ENCODE measurements at places on chromosomes 6 and 20.

DNA sequence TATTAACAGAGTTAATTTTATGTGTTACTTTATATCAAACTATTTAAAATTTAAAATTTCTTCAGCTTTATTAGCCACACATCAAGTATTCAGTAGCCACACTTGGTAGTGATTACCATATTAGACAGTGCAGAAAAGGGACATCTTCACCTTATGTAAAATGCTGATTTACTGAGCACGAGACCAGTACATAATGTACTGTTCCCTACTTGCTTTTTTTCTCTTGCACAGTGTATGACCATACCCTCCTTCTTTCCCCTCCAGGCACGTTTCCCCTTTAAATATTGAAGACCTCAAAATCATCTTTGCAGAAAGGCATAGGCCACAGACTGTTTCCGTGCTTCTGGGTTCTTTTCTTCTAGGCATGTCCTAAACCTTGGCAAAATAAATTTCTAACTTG is 17.9 kb downstream of the DSTN start:
- no peak for DNase-seq

- no peak for DNase-seq
Measured at GRCh38 chr20:59314997-59315396, 14.6 kb downstream of the EDN3 start.

DNA sequence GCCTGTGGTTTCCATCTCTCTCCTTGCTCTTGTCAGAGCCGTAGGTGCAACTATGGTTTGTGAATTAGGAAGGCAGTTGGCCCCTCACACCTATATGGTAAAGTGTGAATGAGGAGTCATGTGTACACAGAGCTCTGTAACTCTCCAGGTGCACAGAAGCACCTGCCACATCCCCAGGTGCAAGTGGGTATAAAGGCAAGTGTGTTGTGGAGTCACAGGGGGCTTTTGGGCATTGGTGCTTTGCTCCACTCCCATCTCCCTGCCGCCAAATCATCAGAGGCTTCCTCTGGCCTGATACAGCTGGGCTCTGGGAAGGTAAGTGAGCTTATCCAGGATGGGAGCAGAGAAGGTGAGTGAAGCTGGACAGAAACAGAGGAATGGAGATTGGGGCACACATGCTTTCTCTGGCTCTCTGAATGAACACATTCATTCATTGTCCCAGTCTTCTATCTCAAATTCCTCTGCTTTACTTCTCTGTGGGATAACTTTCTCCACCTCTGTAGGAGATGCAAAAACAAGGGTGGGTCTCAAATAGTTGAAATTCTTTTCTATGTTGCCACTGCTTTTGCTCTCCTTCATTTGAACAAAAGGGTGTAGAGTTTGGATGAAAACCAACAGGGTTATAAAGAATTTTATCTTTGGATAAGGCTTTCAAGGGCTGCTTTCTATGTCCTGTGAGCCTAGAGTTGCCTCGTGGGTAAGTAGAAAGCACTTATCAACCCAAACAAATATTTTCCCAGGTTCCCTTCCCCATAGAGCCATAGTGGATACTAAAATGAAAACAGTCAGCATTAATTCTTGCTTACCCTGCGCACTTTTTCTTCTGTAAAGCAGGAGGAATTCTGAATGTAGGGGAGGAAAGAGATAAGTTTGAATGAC is 45.0 kb upstream of the RIPOR2 start:
- DNase-seq = no peak

- DNase-seq = no peak
Measured at GRCh38 chr6:143539106-143539505, 27.6 kb upstream of the FUCA2 start.

GRCh38 chr6:21679761-21680265 is 86.3 kb downstream of the SOX4 start:
- DNase-seq = no peak

GRCh38 chr6:128641703-128642102 is 121.3 kb upstream of the PTPRK start:
- no peak for DNase-seq

DNA sequence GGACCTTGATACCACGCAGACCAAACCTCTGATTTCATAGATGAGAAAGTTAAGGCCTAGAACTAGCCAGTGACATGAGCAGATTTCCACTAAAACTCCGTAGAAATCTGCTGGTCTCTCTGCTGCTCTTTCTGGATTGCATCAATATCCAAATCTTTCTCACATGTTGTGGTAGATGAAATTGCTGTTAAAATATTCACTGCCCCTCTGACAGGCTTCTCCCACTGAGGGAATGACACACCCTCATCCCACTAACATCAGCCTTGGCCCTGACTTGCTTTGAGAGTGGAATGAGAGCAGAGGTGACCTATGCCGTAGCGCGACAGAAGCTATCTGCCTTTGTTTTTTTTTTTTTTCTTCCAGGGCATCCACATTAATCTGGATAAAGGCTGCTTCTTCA is 20.4 kb upstream of the EXOC2 start:
- DNase-seq = no peak

DNA sequence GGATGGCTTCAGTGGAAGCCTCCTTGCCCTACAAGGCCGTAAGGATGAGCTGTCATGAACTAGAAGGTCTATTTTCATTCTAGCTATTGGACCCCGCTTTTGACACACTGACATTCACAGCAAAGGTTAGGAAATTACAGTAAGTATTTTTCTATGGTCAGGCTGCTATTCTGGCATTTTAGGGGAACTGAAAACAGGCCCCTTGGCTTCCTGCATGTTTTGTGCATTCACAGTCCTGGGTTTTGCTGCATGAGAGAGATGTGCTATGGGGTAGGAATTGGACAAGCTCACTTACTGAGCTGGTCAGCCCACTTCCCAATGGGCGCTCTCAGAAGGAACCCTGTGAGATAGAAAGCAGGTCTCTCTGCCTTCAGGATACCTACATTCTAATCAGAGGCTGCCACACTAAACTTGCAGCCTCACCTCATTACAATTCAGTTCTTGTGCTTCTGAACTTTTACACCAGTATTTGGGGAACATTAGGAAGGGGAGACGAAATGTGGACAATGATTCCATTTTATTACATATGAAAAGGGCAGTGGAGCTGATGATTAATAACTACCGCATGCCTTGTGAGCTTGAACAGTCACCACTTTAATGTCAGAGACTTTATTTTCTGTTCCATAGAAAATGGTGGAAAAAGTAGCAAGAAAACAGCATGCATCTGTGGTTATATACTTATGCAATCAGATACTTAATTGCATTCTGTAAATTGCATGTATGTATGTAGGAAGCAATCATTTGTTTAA is 86.6 kb upstream of the TAB2 start:
- no peak for DNase-seq

GRCh38 chr20:4728120-4728760 is 6.5 kb downstream of the PRND start:
- DNase-seq = no peak

DNA sequence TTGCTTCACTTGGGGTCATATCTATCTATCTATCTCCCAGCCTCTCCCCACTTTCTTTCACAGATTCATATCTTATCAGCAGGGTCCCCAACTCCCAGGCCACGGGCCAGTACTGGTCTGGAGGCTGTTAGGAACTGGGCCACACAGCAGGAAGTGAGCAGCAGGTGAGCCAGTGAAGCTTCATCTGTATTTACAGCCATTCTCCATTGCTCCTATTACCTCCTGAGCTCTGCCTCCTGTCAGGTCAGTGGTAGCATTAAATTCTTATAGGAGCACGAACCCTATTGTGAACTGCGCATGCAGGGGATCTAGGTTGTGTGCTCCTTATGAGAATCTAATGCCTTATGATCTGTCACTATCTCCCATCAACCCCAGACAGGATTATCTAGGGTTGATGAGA is 14.8 kb upstream of the TAB2 start:
- no peak for DNase-seq

DNA sequence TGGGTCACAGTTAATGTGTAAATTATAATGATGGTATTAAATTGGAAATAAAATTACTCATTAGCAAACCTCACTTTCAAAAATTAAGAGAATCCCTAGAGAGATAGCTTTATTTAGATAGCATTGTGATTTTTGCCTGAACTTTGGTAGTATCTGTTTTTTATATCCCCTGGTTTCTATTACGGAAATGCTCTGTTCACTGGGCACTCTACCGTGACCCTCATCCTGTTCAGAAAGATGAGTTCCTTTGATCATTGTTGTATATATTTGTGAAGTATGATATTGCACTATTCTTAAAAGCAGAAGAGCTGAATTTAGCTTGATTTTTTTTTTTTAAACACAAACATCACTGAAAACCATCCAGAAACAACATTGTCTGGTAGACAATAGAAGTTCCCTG is 1143.8 kb upstream of the MAP3K7 start:
- DNase-seq = no peak

DNA sequence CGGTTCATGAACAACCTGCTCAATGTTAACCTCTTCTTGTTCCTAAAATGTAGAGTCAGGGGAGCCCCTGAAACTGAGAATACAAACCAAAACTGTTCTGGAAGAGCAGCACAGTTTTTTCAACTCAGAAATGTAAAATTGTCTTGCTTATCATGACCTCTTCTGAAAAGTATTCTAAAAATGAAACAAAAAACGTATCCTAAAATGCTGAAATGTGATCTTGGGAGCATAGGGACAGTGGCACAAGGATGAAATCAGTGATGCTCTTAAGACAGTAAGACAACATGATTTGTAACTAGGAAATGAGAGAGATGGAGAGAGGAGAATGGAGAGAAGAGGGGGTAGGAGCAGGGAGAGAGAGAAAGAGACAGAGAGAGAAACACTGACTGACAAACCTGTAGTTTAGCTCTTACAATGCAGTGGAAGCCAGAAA is 27.5 kb downstream of the NCOA7 start:
- DNase-seq = no peak

DNA sequence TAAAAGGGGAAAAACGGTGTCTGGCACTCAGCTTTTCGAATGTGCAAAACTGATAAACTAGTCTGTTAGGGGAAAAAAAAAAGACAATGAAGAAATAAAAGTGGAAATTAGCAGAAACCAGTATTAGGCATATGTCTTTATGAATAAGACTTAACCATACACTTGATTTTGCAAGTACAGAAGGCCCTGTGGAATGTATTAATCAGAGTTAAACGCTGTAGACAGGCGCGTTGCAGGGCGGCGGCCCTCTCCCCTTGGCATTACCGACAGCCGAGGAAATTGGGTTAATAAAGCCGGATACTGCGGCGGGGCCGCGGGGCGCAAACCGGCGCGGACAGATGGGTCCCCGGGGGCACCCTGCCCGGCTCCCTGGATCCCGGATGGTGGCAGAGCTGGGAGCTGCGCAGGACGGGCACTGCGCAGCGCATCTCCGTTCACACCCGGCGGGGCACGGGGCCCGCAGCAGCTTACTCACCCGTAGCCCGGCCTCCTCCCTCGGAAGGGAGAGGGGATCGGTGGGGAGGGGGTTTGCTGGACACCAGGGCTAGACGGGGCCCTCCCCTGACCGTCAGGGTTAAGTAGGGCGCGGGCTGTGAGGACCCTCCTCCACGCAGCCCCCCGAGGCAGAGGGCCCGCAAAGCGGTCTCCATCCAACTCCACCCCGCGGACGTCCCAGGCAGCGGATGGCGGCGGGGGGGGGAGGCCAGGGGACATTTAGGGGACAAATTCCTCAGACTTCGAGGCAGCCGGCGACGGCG is 2.0 kb downstream of the BHLHE23 start:
- no peak for DNase-seq

- DNase-seq = no peak
Measured at GRCh38 chr6:167997642-167998041, at the start of gene KIF25. Gene KIF25 (plus strand): TSS chr6:167997671. CDS start chr6:168029586, 31,915 bp downstream.

DNA sequence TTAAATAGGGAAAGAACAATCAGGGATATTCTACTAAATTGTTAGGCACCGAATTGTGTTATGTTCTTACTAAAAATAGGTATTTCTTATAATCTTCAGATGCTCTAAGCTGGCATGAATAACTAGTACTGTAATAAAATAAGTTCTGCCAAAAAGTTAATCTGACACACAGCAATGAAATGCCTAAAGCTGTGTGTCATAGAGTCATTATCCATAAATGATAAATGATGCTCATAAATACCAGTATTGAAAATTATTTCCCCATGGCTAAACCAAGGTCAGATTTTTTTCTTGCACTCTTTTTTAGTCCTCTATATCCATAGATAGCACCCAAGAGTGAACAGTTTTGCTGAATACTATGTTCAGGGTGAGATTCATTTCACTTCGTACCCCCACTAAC is 11.7 kb upstream of the PRIM2 start:
- DNase-seq = no peak

DNA sequence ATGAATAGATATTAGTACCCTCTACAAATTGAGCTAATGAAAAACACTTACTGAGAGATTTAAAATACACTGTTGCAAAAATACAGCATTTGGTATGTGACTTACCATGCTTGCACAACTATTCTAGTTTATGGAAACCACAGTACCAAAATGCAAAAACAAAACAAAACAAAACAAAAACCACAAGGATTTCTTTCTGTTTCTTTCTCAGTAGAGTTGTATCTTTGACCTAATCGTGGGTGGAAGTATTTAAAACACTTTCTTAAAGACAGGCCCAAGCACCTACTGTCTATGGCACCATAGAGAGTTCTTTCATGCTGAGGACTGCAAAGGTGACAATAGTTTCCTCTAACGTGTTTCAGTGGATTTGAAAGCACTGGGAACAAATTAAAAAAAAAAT is 95.3 kb upstream of the C6orf118 start:
- no peak for DNase-seq

DNA sequence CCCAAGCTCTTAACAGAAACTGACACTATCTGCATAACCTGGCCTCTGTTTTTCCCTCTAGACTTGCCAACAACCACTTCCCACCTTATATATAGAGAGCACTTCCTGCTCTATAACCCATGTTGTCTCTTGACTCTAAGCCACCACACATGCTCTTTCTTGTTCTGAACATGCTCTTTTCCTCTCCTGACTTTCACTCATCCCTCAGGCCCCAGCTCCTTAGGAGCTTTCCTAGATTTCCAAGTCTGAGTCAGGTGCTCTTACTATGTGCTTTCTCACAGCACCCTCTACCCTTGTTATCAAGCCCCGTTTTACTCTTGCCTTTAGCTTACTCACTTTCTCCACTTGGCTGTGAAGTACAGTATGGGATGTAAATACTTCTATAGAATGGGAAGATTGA is 143.9 kb upstream of the EYA4 start:
- no peak for DNase-seq

GRCh38 chr6:138605958-138606357 is 106.7 kb upstream of the NHSL1 start:
- no peak for DNase-seq

DNA sequence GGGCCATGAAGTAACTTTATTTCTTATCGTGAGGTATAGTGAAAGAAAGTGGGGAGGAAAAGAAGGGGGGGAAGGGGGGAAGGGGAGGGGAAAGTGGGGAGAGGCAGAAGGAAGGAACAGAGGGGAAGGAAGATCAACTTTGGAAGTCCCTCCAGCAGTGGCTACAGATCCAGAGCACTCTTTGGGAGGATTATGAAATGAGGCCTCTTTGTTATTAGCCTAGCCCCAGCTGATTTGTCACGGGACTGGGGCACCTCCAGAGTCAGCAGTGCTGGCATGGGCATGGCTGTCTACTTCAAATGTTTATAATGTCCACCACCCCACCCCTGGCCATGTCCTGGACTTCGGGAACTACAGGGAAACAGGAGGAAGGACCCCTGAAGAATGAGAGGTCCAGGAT is 7.6 kb downstream of the MOCS1 start:
- no peak for DNase-seq

GRCh38 chr6:109896341-109896740 is 81.8 kb upstream of the GPR6 start:
- no peak for DNase-seq
